Caki2 (cell line): ENCODE measurements at places on chromosomes 7 and 10. TPM values are rescaled to one million over a fixed set of nuclear protein-coding genes. Genes with fewer than 3 reads are reported as not detected.

The RBAK gene
- 1.0 and 2.4 TPM in 2 replicates for total RNA-seq

The HTR7 gene
- total RNA-seq, result 0.03 TPM in 1 of 2 replicates, not detected in the other

The BZW2 gene
- total RNA-seq, result 69.3 and 79.7 TPM in 2 replicates

The GIMAP4 gene
- not detected in 2 replicates for total RNA-seq

The OR2A42 gene
- total RNA-seq, result not detected in 2 replicates

The ACSM6 gene
- total RNA-seq, result 0.10 TPM in 1 of 2 replicates, not detected in the other

The TRIM56 gene
- total RNA-seq, result 4.1 and 6.8 TPM in 2 replicates

The AOC1 gene
- total RNA-seq, result not detected in 2 replicates

The SOSTDC1 gene
- 0.26 TPM in 1 of 2 replicates, not detected in the other for total RNA-seq

The DLX6 gene
- total RNA-seq, result 0.54 and 4.3 TPM in 2 replicates

The ZFAND2A gene
- 22.4 TPM in 2 replicates for total RNA-seq

The EPC1 gene
- 7.5 and 17.0 TPM in 2 replicates for total RNA-seq

The TUBB8 gene
- not detected in 2 replicates for total RNA-seq

The PNLIPRP3 gene
- not detected in 2 replicates for total RNA-seq

The HEPACAM2 gene
- total RNA-seq, result not detected in 2 replicates

The UNCX gene
- total RNA-seq, result not detected in 2 replicates

The CTBP2 gene
- 82.4 and 82.7 TPM in 2 replicates for total RNA-seq

The FZD8 gene
- 23.4 and 26.5 TPM in 2 replicates for total RNA-seq

The ASB10 gene
- total RNA-seq, result not detected in 2 replicates

The CFTR gene
- not detected in 2 replicates for total RNA-seq

The OPN1SW gene
- total RNA-seq, result not detected in 2 replicates

The FAM237B gene
- total RNA-seq, result not detected in 2 replicates

The BMPER gene
- not detected in 2 replicates for total RNA-seq

The CALML5 gene
- not detected in 2 replicates for total RNA-seq

The PLEKHS1 gene
- total RNA-seq, result not detected in 2 replicates

The SFRP4 gene
- 19.2 and 19.4 TPM in 2 replicates for total RNA-seq

The DPYSL4 gene
- total RNA-seq, result 0.14 TPM in 1 of 2 replicates, not detected in the other

The KCP gene
- total RNA-seq, result 2.1 and 5.1 TPM in 2 replicates

The PDE6C gene
- total RNA-seq, result not detected in 2 replicates

The UTF1 gene
- total RNA-seq, result not detected in 2 replicates

The ARHGAP22 gene
- total RNA-seq, result 3.5 and 14.8 TPM in 2 replicates

The TMEM236 gene
- total RNA-seq, result 0.14 TPM in 1 of 2 replicates, not detected in the other
